ENCODE measurements at places on chromosomes 5 and 9.

DNA sequence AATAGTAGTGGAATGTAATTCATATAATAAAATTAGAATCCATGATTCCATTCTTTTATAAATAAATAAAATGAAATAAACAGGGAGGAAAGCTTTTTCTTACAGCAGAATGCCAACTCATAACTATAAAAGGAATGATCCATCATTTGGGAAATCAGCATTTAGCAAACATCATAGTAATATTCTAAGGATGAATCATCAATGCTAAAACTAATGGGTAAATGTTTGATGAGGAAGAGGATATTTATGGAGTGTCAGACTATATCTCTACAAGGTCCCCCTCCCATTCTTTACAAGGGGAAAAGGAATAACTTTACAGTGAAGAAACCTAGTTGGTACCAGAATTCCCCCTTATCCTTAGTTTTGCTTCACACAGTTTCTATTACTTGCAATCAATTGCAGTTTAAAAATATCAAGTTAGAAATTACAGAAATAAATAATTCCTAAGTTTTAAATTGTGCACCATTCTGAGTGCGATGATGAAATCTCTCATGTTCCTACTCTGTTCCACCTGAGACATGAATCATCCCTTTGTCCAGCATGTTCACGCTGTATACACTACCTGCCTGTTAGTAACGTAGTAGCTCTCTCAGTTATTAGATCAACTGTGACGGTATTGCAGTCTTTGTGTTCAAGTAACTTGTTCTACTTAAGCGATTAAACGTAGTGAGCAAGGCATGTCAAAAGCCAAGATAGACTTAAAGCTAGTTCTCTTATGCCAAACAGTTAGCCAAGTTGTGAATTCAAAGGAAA is 14.2 kb upstream of the JAKMIP2 start:
- H3K27ac ChIP-seq, result no peak overlapping the region
- no peaks in the 10 kb centered on the region for H3K36me3 ChIP-seq
- no peak overlapping the region for H3K4me3 ChIP-seq
- no peak for DNase-seq
- H3K4me1 ChIP-seq, result no peaks in the 10 kb centered on the region
- H3K27me3 ChIP-seq, result peaks cover 5% of the 10 kb centered on the region

DNA sequence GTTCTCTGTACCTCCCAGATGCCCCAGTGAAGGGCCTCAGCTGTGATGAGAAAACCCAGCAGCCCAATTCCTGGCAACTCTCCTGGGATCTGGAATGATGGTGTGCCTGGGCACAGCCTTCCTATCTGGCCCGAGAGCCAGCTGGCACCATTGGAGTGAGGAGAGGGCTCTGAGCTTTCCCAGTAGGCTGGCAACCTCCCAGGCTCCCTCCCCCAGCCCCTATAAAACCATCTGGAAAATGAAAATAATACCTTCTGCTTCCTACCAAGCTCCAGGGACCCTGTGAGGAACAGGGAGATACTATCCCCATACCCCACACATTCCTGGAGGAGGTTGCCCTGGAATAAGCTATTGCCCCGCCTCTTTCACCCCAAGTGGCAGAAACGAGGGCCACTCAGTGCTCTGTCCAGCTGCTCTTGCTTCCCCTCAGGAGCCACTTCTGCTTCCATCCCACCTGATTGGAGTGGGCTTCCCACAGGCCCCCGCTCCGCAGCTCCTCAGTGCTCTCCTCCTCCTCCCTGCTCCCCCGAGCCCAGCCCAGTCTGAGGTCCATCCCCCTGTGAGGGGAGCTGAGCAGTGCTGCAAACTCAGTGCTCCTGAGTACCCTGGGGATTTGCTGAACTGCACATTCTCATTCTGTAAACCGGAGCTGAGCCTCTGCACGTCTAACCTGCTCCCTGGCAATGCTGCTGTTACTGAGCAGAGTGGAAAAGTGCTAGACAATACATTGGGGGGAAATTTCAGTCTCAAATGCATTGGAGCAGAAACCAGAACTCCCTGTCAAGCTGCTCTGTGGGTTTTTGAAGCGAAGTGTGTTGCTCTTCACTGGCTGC is 74.7 kb downstream of the THBS4 start:
- no peak overlapping the region for H3K27ac ChIP-seq
- no peak for DNase-seq
- no peak overlapping the region for H3K4me3 ChIP-seq
- no peaks in the 10 kb centered on the region for H3K36me3 ChIP-seq
- no peaks in the 10 kb centered on the region for H3K27me3 ChIP-seq

DNA sequence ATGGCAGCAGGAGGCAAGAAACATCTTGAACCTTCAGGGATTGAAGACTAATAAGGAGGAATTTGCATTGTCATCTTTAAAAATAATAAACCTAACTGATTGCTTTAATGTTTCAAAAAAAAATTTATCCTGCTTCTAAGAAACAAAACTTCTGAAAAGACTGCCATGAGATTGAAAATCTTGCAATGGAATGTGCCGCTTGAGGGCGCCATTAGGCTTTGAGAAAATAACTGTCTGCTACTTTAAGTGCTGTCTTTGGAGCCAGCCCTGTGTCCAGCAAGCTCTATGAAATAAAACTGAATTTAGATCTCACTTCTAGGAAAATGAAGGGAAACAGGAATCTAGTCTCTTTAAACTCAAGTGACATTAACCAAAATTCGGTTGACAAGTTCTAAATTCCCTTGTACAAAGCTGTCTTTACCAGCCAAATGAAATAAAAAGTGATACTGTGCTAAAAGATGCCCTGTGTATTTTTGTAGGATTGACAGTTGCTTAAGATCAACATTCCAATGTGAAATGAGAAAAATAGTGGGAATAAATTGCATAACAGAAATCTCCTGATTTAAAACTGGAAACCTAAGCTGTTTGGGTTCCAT is 79.4 kb downstream of the ESM1 start:
- H3K27me3 ChIP-seq, result no peaks in the 10 kb centered on the region
- H3K4me1 ChIP-seq, result peaks cover 11% of the 10 kb centered on the region
- H3K4me3 ChIP-seq, result no peak overlapping the region

DNA sequence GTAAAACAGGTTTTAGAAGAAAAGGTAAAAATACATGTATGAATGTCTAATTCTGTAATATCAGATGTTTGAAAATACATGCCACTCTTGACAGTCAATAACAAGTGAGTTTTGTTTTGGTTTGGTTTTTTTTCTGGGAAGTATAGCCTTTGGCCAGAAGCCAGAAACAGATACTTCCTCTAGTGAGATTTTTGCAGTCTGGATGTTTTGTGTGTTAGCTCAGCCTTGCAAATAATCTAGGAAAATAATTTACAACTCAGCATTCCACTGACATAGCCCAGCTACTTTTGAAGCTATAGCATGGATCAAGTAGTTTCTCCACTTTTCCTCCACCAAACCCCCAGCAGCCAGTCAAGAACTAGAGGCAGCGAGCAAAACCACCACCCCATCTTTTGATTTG is 56.7 kb downstream of the SLC1A1 start:
- DNase-seq, result no peak
- no peaks in the 10 kb centered on the region for H3K36me3 ChIP-seq
- no peak overlapping the region for H3K4me3 ChIP-seq
- no peaks in the 10 kb centered on the region for H3K4me1 ChIP-seq
- no peaks in the 10 kb centered on the region for H3K27me3 ChIP-seq

GRCh38 chr9:122837266-122837850 is 9.0 kb upstream of the PDCL start:
- H3K4me3 ChIP-seq, result no peak overlapping the region
- H3K27me3 ChIP-seq, result no peaks in the 10 kb centered on the region
- no peak overlapping the region for H3K27ac ChIP-seq

DNA sequence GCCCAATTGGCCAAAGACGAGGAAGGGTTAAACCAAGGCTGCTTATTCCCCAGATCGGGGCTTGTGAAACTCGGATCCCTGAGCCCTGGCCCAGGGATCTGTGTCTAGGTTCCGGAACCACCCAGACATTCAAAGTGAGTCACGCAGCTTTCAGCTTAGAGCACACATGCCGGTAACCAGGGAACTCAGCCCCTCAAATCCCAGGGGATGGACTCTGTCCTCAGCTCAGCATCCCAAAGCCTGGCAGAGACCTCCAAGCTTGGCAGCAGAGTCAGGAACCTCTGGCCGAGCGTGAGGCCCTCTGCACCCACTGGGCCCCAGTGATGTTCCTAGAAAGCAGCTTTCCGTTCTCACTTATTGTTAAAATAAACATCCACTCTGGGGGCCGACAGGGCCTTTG is 5.1 kb downstream of the PNPLA7 start:
- DNase-seq, result no peak
- H3K27me3 ChIP-seq, result no peaks in the 10 kb centered on the region
- H3K27ac ChIP-seq, result peak overlapping the region; percentile 24

DNA sequence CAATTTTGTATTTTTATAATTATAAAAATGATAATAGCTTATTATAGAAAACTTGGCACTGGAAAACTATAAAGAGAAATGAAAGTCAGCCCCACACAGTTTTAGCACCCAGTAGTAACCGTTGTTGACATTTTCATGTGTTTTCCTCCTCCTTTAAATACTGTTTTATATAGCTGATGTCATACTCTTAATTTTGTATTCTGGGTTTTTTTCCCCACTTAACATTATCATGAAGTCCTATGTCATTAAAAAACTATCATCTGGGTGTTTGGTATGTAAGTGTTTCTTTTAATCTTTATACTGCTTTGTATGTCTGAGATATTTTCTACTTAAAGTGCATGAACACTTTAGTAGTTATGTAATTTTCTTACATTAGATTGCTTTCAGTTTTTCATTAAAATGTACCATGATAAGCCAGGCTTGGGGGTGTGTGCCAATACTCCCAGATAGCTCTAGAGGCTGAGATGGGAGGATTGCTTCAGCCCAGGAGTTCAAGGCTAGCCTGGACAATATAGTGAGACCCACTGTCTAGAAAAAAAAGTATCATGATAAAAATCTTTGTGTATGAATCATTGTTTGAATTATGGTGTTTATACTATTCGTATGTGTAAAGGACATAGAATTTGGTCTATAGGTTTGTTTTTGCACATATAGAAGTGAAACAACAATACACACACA is 2.7 kb downstream of the RAD50 start:
- no peaks in the 10 kb centered on the region for H3K27me3 ChIP-seq
- no peak for DNase-seq
- H3K36me3 ChIP-seq, result peaks cover 48% of the 10 kb centered on the region

Data from esophagus squamous epithelium (tissue), 5 donors.